Left lung (tissue), 14 donors: ENCODE measurements at places on chromosomes 12 and 14. TPM values are rescaled to one million over a fixed set of nuclear protein-coding genes. Genes with fewer than 3 reads are reported as not detected.

- DNase-seq = no peak
Observed at GRCh38 chr12:44976246-44976645, 74.7 kb downstream of the DBX2 start.

DNA sequence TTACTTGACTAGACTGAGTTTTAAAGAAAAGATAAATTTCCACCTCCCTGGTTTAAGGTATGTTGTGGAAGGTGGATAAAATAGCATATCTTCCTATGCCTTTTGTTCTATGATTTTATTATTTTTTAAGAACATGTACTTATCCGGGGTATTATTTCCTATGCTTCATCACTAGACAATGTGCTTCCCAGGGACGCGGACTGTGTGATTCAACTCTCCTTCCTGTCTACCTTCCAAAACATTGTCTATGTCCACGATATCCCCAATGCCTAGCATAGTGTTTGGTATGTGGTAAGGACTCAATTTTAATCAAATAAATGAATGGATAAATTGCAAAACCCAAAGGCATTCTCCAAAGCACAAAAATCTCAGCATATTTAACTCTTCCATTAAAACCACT lies 8.3 kb upstream of the CCND2 start:
- no peak for DNase-seq

- DNase-seq = no peak
Observed at GRCh38 chr12:49146406-49146805, 15.2 kb upstream of the TUBA1B start.

The B4GALNT1 gene
- 0.78 TPM for polyA plus RNA-seq

The TEX52 gene
- 4.6 TPM for polyA plus RNA-seq

GRCh38 chr12:112096070-112096469 lies 12.5 kb downstream of the NAA25 start:
- DNase-seq = no peak

The TROAP gene
- 29.3 TPM for polyA plus RNA-seq

The ADGRD1 gene
- 32.4 TPM for polyA plus RNA-seq

The CD27 gene
- 2.3 TPM for polyA plus RNA-seq

GRCh38 chr14:105335735-105336476 lies 21.4 kb downstream of the PACS2 start:
- no peak for DNase-seq

- no peak for DNase-seq
Observed at GRCh38 chr12:52900166-52900895, 4.5 kb downstream of the KRT8 start.

GRCh38 chr14:101000711-101001250 lies 97.3 kb upstream of the RTL1 start:
- DNase-seq = no peak

- no peak for DNase-seq
Observed at GRCh38 chr14:92372230-92372629, 49.3 kb downstream of the SLC24A4 start.

GRCh38 chr12:121803861-121804416 lies at the start of gene SETD1B:
SETD1B (plus strand) TSS chr12:121804009; CDS start chr12:121804738, 729 bp downstream.
- DNase-seq = no peak

- no peak for DNase-seq
Observed at GRCh38 chr14:72643317-72643801, 250.5 kb downstream of the DPF3 start.

The AKAP5 gene
- 2.7 TPM for polyA plus RNA-seq

The CLEC4D gene
- 0.19 TPM for polyA plus RNA-seq

GRCh38 chr12:39605996-39606395 lies 13.6 kb downstream of the ABCD2 start:
- no peak for DNase-seq

- no peak for DNase-seq
Observed at GRCh38 chr12:12230275-12230674, 36.6 kb downstream of the LRP6 start.

DNA sequence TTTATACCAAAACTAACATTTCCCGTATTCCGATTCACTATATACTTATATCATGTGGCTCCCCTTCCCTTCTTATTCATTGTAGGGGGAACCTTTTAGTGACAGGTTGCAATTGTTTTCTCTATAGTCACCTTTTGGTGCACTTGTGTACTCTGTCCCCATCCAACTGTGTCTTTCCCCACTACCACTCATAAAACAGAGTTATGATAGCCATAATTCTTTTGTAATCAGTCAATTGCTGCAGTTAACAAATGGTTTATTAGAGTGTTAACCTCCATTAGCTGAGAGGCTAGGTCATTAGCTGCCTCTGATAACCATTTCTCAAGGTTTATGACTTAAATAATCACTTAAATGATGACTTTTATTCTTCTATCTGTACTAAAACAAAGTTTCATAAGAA lies 338.1 kb upstream of the SEL1L start:
- no peak for DNase-seq

The RND1 gene
- 1.8 TPM for polyA plus RNA-seq

- DNase-seq = no peak
Observed at GRCh38 chr12:94244165-94245133, 96.1 kb downstream of the PLXNC1 start.

DNA sequence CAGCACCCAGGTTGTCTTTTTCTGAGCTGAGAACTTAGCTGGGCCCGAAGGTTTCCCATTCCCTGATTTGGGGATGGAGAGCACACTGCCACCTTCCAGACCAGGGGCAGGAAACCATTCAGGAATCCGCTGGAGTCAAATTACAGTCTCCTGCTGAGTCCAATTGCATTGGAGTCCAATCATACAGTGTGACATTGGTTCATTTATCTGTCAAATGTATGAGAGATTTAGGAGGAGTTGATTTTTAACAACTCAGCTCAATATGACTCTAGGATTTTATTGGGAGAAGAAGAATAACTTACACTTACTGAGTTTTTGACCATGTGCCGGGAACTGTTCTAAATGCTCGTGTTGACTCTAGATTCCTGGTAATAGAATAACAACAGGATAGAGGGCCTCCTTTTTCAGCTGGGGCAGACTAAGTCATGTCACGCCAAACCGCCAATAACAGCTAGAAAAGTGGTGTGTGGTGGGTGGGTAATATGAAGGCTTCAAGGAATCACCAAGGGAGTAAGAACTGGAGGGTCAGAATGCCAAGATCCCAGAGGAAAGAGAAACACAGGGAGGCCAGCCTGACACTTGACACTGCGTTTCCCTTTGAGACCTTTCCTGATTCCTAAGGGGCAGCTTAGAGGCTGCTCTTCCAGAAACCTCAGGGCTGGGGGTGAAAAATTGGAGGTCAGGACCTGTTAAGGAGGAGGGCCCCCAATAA lies 11.5 kb downstream of the SYNDIG1L start:
- DNase-seq = no peak

- DNase-seq = no peak
Observed at GRCh38 chr14:41950428-41951151, 343.9 kb downstream of the LRFN5 start.

DNA sequence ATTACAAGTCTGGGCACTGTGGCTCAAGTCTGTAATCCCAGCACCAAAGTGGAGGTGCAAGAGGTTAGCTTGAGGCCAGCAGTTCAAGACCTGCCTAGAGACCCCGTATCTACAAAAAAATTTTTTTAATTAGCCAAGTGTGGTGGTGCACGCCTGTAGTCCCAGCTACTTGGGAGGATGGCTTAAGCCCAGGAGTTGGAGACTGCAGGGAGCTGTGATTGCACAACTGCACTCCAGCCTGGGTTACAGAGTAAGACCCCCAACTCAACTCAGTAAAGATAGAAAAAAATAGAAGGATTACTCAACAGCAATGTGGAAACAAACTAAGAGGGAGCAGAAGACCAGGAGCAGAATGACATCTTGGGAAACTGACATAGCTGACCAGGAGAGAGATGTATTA lies 13.3 kb downstream of the SBNO1 start:
- DNase-seq = no peak

DNA sequence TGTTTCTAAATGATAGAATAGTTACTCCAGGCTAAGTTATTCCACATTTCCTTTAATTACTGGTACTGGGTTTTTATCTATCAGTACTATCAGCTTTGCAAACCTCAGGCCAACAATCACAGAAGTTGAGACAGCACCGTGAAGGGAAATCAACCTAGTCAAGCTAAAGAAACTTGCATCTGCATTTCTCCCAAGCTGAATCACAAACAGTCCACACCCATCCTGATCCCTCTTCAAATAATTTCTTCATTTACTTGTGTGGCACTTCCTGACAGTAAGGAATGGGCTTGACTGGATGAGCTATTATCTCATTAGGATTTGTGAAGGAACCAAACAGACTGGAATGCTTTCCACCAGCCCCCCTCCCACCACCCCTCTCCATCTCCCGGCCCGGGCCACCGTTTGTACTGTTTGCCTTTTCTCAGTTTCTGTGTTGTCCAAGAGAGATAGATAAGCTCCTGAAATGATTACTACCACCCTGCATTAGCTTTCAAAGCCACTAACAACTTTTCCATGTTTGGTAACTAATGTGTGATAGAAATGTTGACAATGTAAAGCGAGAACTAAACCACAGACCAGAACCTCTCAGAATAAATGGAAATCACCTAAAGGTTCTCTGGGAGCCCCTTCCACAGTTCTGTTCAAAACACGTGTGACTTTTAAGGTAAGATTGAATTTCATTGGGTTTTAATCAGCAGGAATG lies 236.3 kb downstream of the SLC25A21 start:
- no peak for DNase-seq

The WASHC4 gene
- 67.2 TPM for polyA plus RNA-seq

- DNase-seq = no peak
Observed at GRCh38 chr14:68815298-68816182, 22.7 kb upstream of the ZFP36L1 start.

The PLEKHD1 gene
- 0.14 TPM for polyA plus RNA-seq

- no peak for DNase-seq
Observed at GRCh38 chr14:65243766-65244442, 141.6 kb upstream of the MAX start.

DNA sequence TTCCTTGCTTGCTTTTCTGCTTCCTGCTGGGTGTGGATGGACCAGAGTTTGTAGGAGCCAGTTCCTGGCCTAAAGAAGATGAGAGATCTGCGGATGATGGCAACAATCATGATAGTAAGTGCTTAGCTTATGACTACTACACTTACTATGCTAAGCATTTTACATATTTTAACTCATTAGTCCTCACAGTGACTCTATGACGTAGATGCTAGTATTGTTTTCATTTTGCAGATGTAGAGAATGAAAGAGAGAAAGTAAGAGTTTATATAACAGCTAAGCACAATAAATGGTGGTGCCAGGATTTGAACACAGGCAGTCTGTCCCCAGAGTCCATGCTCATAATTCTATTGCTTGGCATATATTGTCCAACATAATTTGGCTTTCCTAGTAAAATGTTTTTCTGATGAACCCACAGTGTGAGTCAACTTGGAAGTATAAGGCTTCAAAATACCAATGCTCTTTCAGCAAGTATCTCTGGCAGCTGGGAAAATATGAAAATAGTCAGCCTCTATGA lies 363.2 kb upstream of the DDHD1 start:
- no peak for DNase-seq

DNA sequence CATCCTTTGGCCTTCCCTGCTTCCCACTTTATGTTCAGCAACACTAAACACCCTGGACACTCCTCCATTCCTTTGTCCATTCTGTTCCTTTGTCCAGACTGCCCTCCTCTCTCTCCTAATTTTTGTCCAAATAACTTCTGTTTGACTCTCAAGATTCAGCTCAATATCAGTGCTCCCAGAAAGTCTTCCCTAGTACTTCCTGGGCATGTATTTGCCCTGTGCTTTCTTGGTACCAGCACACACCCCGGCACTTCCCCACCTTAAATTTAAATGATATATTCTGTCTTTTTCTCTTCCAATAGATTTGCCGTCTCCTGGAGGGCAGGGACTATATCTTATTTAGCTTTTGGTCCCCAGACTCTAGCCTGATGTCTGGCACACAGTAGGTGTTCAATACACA lies 6.5 kb upstream of the APOLD1 start:
- DNase-seq = no peak

- DNase-seq = no peak
Observed at GRCh38 chr12:109482894-109483293, 5.5 kb downstream of the UBE3B start.

The RAB3IP gene
- polyA plus RNA-seq = 54.3 TPM

- DNase-seq = no peak
Observed at GRCh38 chr12:131142891-131143657, 189.4 kb downstream of the ADGRD1 start.

- no peak for DNase-seq
Observed at GRCh38 chr12:117718141-117718540, 250.6 kb downstream of the KSR2 start.

The KRT72 gene
- 0.08 TPM for polyA plus RNA-seq

The MUCL1 gene
- not detected for polyA plus RNA-seq

DNA sequence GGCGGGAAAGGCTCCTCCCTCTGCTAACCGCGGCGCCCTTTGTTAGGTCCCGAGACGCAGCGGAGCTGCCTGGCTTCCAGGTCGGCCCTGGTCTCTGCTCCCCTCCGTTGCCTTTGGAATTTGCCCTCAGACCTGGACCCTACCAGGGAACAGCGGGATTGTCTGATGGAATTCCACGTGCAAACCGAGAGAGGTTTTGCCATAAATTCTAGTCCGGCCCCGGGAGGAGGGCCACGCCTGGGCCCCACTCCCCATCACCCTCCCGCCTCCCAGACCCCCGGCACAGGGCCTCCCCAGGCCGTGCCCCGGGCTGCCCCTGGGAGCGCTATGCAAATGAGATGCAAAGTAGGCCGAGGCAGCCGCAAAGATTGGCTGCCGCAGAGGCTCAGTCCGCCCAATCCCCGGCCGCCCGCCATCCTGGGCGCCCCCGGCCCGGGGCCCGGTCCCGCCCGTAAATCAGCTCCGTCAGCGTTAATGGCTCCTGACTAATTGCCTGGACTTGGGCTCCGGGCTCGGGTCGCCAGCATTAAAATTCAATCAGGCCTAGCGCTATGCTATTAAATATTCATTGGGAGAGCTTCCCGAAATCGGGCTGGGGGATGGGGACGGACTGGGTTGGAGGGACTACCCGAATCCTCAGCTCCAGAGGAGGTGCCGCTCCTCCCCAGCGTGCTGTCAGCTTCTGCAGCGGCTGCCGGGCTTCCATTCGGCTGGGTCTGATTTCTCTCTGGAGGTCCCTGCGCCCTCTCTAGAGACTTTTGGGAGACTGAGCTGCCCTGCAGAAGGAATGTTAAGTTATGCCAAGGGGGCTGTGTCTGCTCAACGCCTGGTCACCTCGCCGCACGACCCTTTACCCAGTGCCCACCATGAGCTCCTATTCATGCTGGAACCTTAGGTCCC lies 15.7 kb upstream of the FIGNL2 start:
- peak; percentile 69 for DNase-seq

DNA sequence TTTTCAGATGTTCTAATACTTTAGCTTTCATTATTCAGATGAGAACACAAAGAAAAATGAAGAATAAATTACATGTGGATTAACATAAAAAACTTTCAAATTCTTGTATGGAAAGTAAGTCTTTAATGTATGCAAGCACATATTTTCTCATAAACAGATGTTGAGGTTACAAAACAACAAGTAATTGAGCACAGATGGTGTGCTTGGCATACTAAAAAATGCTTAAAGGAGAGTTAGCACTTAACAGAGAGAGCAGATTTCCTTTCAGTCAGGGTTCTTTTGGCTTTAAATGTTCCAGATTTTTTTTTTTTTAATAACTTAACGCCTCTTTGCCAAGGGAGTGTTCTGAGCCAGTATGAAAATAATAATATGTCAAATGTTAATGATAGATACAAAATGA lies 96.0 kb downstream of the RASSF9 start:
- DNase-seq = no peak

- DNase-seq = no peak
Observed at GRCh38 chr14:38056270-38056669, 151.4 kb upstream of the SSTR1 start.

The MANSC4 gene
- 0.55 TPM for polyA plus RNA-seq

- no peak for DNase-seq
Observed at GRCh38 chr12:128932521-128932920, 79.2 kb downstream of the GLT1D1 start.

GRCh38 chr12:102948941-102949352 lies 8.5 kb upstream of the ASCL1 start:
- DNase-seq = no peak
